B cell (primary cell): ENCODE measurements at places on chromosomes 6 and 20.

- DNase-seq = no peak
Measured at GRCh38 chr6:53630533-53631226, 34.9 kb downstream of the KLHL31 start.

DNA sequence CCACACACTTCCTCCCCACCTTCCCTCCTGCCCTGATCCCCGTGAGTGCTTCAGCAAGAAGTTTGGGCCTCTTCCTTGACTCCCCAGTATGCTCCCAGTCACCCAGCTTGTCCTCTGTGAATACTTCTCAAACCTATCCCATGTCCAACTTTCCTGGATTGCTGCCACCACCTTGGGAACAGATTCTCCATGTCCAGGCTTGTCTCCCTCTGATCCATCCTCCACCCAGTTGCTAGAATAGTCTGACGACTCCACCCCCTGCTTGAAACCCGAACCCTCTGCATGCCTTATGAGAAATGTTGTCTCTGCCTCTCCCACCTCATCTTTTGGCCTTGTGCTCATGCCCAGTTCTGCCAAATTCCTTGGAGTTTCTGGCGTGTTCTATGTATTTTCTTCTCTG is 108.0 kb downstream of the PPP1R14C start:
- DNase-seq = no peak

DNA sequence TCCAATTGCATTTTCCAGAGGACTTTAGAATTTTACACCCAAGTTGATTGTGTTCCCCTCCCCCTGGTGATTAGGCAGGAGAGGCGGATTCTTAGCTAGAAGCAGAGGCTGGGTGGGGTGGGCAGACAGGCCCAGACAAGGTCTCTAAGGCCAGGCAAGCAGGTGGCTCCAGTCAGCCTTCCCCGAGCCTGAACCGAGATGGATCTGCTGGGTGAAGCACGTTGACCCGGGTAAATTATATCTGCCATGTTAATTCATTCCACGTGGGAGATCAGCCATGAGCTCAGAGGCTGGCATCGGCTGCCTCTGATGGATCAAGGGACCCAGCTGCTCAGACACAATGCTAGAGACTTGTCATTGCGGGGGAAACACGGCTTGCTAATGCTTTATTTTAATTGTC is 159.5 kb upstream of the MAFB start:
- DNase-seq = no peak

DNA sequence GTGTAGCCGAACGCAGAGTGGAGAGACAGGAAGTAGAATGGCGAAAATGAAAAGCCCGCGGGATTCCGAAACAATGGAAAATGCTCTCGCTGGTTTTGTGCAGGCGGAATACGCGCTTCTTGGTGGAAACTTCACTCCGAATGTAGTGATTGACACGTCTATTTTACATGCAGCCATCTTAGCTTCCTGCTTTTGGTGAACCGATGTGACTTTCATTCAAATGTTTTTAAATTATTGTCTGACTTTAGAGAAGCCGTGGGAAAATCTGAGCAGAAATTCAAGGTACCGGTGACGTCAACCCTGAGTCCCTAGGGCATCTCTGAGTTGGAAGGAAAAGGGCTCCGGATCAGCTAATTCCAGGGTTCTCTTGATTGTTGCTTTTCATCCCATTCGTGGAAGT is 11.4 kb downstream of the GPX5 start:
- DNase-seq = no peak

- no peak for DNase-seq
Measured at GRCh38 chr6:3438190-3439167, 18.4 kb downstream of the SLC22A23 start.
